H54 (cell line): ENCODE measurements at places on chromosomes 3 and 15.

DNA sequence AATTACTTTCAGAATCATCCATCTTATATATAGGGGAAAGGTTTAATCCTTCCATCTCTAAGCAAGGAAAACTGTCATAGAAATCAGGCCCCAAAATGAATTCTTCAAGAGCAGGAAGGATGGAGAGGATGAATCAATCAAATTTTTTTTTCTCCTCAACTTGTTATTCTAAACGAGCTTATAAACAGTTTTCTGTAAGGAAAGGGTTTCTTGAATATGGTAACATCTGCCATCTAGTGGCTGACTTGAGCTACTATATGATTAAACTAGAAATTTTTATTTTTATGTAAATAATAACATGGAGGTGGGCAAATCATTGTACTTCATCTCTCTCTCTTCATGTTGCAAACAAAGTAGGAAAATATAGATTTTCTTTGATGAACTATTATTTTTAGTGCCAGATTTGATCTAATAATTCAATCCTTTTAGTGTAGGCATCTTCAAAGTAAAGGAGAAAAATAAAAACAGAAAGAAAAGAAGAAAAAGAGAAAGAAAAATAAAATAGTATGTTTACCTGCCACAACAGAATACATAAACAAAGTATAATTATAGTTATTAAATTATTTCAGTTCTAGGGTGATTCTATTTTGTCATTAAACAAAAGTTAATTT lies 146.6 kb downstream of the SERPINI1 start:
- DNase-seq, result peak; percentile 3

- DNase-seq, result no peak
These were observed 15.4 kb upstream of the BTLA start for GRCh38 chr3:112514527-112515128.

DNA sequence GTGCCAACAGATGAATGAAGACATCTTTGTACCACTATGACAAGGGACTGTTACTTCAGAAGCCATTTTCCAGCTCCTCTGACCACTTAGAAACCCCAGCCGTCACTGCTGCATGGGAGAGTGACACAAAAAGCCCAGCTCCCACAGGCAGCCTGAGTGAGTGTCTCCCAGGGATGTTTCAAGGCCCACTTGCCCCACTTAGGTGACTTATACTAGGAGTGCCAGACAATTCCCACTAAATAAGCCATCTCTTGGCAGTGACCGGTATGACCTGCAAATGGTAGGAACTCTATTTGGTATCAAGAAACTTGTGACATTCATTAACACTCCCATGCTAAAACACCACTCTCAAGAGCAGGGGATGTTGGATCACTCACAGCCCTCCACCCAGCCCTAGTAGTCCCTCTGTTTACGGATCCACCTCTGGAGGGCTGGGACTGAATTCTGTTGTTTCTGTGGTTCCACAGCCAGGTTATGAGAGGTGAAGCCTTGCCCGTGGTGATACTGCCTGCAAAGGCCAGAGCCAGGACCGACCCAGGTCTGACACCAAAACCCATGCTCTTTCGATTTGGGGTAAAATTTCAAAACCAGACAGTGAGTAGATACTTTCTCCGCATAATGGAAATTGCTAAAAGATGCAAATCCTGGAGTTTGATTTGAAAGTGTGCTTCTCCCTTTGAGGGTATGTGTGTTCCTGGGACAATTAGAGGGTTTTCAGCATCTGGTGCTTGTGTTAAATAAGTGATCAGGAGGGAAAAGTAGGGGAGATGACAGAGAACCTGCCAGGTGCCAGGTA lies 14.5 kb downstream of the RBP1 start:
- no peak for DNase-seq

- no peak for DNase-seq
These were observed 95.2 kb upstream of the C3orf80 start for GRCh38 chr3:160130071-160130470.

GRCh38 chr3:129621626-129622225 lies 15.2 kb upstream of the PLXND1 start:
- DNase-seq, result no peak

GRCh38 chr3:46714728-46715506 lies 2.8 kb downstream of the PRSS50 start:
- DNase-seq, result no peak
